ENCODE measurements at places on chromosomes 6 and 20.
A peak's percentile ranks its signal among the peaks of the same experiment; 100 is the strongest.

DNA sequence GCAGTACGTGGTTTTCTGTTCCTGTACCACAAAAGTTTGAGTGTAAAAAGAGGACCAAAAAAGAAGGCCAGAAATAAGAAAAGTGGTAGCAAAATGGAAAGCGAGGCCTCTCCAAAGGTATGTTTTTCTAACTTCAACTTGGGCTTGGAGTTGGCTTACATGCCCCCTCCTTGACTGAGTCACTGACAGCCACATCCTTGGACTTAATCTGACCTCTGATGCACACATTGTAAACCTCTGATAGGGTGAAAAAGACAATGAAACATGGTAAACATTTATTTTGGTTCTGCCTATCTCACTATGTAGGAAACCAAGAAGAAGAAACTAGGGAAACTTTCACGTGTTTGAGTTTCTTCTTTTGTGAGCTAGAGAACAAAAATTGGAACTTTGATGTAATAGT lies 503.2 kb upstream of the ID4 start:
- DNase-seq = no peak

DNA sequence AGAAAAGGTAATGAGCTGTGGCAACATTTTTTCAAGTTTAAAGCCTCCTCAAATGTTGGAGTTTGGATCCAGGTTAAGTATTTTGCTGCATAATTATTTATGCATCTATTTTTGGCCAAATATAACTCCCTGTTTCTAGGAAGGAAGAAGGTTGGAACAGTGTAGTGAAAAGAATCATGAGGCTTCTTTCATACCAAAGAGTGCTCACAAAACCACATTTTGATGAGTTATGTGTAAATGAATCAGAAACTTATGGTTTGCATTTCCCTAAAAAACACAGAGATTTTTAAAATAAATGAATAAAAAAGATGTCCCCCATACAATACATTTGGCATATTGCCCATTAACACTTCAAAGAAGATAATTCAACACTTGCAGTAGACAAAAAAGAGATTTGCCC lies 246.9 kb upstream of the PRDM1 start:
- no peak for DNase-seq

- DNase-seq = no peak
Observed at GRCh38 chr6:156797901-156798735, 20.9 kb downstream of the ARID1B start.

DNA sequence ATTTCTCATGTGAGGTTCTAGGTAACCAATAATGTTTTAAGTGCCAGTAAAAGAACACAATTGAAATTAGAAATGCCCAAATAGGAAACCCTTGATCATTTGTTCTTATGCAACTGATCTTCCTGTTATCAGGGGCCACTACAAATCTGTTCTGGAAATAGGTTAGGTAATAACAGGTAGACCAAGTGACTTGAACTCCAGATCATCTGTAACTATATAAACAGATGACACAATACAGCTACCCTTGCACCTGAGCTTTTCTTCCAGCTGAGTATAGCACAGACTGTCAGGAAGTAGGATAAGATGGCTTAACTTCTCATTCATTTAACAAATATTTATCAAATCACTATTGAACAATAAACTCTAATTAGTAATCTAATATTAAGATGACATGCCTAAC lies 52.5 kb downstream of the MAN1A1 start:
- no peak for DNase-seq

- no peak for DNase-seq
Observed at GRCh38 chr6:125198398-125198937, 44.9 kb downstream of the TPD52L1 start.

- peak; percentile 32 for DNase-seq
Observed at GRCh38 chr20:36167902-36168503, 13.5 kb downstream of the EPB41L1 start.

GRCh38 chr20:50152394-50153152 lies 950 bp downstream of the PEDS1 start:
- DNase-seq = peak; percentile 56

DNA sequence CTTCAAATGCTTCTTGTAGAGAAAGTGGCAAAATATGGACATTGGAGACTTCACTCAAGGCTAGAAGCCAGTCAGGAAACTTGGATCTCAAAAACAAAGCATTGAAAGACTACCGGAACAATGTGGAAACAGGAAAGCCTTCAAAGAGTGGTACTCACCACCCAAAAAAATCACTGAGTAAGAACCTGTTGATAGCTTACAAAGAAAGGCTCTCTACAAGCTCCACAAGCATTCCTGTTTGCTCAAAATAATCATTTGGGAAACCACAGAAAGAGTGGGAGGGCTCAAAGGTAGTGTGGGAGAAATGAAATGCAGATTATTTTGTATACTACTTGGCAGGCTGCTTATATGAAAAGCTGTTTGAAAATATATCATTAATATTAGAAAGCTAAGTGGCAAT lies 9.5 kb upstream of the DST start:
- peak; percentile 62 for DNase-seq

DNA sequence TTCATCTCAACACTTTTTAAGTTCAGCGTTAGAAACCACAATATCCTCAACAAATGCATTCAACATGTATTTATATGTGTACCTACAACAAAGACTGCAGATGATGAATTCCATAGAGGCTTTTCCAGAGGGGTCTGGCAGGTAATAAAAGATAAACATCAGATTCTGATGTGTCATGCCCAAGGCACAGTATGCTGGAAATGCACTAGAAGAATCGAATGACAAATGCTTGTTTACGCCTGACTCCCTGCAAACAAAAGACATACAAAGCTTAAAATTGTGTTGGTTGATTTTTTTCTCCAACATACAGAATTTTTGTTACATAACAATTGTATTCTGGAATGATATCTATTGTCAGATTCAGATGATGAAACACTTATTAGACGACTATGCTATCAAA lies at the start of gene LGSN:
Gene LGSN, minus strand, starts transcription at position 45 of the 400 bp plus-strand sequence. Its CDS starts 40 bp downstream, at position 5.
- DNase-seq = no peak

Data from dermis blood vessel endothelial cell (primary cell).